ENCODE measurements at places on chromosomes 13 and 19. TPM values are rescaled to one million over a fixed set of nuclear protein-coding genes. Genes with fewer than 3 reads are reported as not detected.
A peak's percentile ranks its signal among the peaks of the same experiment; 100 is the strongest.

DNA sequence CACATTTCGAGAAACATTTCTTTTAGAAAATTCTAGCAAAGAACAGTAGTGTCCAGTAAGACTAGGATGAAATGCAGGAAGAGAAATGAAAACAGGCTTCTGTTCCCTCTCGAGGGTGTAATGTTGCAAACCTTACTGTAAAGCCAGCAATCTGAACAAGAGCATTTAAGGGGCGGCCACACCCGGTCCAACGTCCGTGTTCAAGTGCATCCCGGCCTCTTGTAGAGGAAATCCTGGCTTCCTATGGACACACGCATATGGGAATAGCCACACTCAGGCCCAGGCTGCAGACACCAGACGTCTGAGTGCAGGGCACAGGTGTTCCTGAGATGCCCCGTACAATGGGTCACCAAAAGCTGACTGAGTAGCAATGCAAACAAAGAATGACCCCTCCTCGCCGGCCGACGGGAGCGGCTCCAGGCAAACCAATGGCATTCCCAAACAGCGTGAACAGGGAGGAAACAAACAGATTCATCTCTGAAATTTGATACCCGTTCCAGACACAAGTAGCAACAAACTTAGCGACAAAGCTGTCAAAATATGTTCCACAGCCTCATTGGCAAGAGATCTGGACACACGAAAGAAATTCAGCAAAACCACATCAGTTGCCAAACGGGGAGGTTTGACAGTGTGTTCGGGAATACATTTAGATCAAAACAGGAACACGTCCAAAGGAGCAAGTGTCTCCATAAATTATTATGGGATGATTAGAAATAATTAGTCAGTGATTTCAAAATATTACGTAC, 278.6 kb upstream of the TSHZ3 start:
- DNase-seq, result no peak

- DNase-seq, result no peak
Observed at GRCh38 chr19:56132316-56132822, 8.7 kb upstream of the ZNF444 start.

- peak; percentile 26 for DNase-seq
Observed at GRCh38 chr13:104984296-104984818, 1551.1 kb downstream of the EFNB2 start.

The PINLYP gene
- 18.4 TPM for polyA plus RNA-seq
